ENCODE measurements at places on chromosomes 1 and 21. TPM values are rescaled to one million over a fixed set of nuclear protein-coding genes. Genes with fewer than 3 reads are reported as not detected.

The CRYAA gene
- total RNA-seq = not detected

The RXFP4 gene
- 0.19 TPM for total RNA-seq

The NUF2 gene
- total RNA-seq = 5.3 TPM

The COA6 gene
- 13.7 TPM for total RNA-seq

The UMODL1 gene
- not detected for total RNA-seq

The NGF gene
- 0.34 TPM for total RNA-seq

The KCND3 gene
- 1.4 TPM for total RNA-seq

The COL8A2 gene
- 3.0 TPM for total RNA-seq

The TMPRSS3 gene
- 0.05 TPM for total RNA-seq

The HSF2BP gene
- 0.65 TPM for total RNA-seq

The GJA4 gene
- total RNA-seq = 54.3 TPM

The GBP1 gene
- 24.8 TPM for total RNA-seq

The LCE1C gene
- total RNA-seq = not detected

The RPS6KC1 gene
- total RNA-seq = 23.2 TPM

The HMGB4 gene
- total RNA-seq = not detected

The FH gene
- 55.8 TPM for total RNA-seq

The CELA2B gene
- not detected for total RNA-seq

The GREM2 gene
- not detected for total RNA-seq

The VWA1 gene
- total RNA-seq = 12.7 TPM

The WDR64 gene
- total RNA-seq = 0.17 TPM

The KRTAP21-2 gene
- not detected for total RNA-seq

The SELP gene
- total RNA-seq = 2.6 TPM

The CHIA gene
- not detected for total RNA-seq

The IL19 gene
- not detected for total RNA-seq

The S100A12 gene
- total RNA-seq = not detected

The GPR25 gene
- total RNA-seq = not detected

All from dermis blood vessel endothelial cell (primary cell).